ENCODE measurements at places on chromosomes 5 and 9.

GRCh38 chr5:68348447-68349222 lies 133.1 kb downstream of the PIK3R1 start:
- DNase-seq, result no peak

GRCh38 chr5:120252839-120253238 lies 211.3 kb upstream of the PRR16 start:
- DNase-seq, result no peak

GRCh38 chr5:103621548-103621930 lies 59.0 kb upstream of the NUDT12 start:
- no peak for DNase-seq

DNA sequence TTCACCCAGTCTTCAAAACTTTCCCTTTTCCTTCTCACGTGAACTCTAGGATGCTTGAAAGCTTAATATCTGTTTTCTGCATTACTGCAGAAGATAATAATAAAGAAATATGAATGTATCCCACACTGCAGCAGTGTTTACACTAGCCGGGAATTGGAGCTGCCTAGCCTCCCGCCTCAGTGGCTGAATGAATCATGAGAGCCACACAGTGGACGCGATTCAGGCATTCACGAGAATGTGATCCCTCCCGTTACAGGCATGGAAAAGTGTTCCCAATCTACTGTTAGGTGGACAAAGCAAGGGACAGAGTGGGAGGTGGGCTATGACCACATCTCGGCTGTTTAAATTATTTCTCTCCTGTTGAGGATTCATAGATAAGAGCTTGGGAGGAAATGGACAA lies 69.4 kb upstream of the CTSL start:
- no peak for DNase-seq

GRCh38 chr5:141611289-141611688 lies 7.5 kb downstream of the DIAPH1 start:
- no peak for DNase-seq

- DNase-seq, result peak; percentile 27
These were observed 31.6 kb downstream of the PTGS1 start for GRCh38 chr9:122402403-122402871.

GRCh38 chr9:85040146-85040545 lies 370.6 kb downstream of the NTRK2 start:
- DNase-seq, result no peak

DNA sequence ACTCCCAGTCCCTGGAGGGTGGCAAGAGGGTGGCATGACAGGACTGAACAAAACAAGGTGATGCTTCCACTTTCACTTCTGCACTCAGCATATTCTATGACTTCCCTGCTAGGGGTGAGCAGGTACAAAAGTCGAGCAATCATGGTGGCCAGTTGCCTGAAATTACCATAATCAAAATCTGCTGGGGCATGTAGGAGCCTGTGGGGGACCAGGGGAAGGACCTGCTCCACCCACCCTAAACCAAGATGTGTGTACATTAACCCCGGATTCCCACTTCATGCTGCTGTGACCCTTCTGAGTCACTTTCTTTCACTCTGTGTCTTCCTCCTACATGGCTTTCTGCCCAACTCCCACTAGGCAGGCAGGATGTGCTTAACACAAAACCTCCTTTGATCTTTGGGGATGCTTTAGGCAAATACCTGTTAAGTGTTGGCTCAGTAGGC lies 73.3 kb upstream of the PHF24 start:
- no peak for DNase-seq

DNA sequence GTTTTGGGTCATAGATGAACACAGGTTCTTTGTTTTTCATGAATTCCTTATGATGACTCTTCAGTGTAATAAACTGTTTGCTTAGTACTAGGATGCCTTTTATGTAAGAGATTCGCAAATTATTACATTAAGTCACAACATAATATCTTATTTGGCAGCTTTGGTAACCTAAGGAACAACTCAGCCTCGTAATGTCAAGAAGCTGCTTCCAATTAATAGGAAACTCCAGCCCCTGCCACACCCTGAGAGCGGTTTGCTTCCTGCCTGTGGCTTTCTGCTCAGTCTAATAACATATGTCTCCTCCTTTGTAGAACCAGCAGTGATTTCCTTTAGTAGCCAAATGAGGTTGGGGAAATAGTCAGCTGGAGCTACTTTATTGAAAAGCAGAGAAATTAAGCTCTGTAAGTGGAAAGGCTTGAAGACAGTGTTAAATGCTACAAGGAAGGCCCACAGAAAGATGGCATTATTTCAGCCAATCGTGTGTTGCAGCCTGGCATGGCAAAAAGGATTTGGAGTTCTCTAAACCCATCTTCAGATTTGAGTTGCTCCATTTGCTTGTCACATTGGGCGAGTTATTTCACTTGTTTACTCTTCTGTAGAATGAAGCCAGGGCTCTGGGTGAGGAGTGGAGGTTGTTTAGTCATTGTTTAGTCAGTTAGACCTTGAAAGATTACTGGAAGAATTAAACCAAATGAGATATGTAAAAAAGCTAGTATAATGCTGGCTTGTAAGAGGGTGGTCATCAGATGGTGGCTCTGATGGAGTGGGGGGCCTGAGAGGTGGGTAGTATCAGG lies 54.1 kb downstream of the MTAP start:
- DNase-seq, result no peak

DNA sequence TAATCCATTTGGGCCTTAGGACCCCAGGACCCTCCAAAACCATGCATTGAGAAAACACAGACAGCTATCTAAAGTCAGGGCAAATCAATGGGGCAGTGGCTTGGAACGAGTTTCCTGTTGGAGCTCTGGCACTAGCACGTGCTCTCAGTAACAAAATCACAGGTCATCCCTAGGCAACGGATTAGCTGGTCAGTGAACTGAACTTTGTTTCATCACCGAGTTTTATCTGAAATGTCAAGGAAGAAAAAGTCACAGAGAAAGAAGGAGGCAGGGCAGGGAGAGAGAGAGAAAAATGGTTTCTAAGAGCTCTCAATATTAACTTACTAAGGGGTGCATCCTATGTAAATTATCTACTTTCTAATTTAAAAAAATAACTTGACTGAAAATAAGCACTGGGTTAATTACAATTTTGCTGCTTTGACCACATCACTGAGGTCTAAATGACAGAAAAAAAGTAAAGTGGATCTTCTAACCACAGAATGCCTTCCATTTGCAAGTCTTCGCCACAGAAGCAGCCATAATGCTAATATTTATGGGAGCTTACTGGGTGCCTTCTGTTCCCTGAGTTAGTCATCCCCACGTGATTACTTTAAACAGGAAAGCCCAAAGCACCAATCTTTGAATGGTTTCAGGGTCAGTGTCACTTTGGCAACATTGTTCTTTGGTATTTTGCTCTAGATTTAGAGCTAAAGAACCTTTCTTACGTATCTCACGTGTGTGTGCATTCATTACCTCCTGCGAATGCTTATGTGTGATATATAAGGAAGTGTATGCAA lies 503.9 kb downstream of the RASEF start:
- no peak for DNase-seq

- no peak for DNase-seq
These were observed 106.4 kb upstream of the IL6ST start for GRCh38 chr5:56101180-56101579.

Measured in Kasumi-1 (cell line).